Stimulated activated CD8-positive, alpha-beta memory T cell treated with anti-CD3 and anti-CD28 coated beads, Interleukin-4, amount 100 ng/mL, for 24 hours (primary cell): ENCODE measurements at places on chromosomes 6 and 20.
A peak's percentile ranks its signal among the peaks of the same experiment; 100 is the strongest.

GRCh38 chr6:25232479-25232878 lies 46.7 kb upstream of the CARMIL1 start:
- DNase-seq = no peak

GRCh38 chr6:31814677-31815024 lies 432 bp downstream of the HSPA1L start:
- peak; percentile 49 for DNase-seq

DNA sequence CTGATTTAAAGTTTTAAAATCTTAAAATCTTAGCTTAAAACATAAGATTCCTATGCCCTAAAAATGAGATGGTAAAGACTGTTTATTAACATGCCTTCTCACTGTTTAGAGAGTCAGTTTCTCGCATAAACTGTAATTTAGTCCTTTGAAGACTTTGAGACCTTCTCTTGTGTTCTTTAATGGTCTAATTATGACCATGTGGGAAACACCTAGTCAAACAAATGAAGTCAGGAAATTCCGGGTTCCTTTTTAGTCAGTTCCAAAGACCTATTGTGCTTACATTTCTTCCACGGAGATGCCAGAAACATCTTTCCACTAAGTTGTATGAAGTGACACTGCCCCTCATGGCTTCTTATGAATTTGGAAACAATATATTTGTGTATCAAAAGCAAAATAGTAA lies 64.2 kb upstream of the KIF25 start:
- no peak for DNase-seq

GRCh38 chr6:132270726-132271402 lies 130.4 kb downstream of the MOXD1 start:
- DNase-seq = no peak

DNA sequence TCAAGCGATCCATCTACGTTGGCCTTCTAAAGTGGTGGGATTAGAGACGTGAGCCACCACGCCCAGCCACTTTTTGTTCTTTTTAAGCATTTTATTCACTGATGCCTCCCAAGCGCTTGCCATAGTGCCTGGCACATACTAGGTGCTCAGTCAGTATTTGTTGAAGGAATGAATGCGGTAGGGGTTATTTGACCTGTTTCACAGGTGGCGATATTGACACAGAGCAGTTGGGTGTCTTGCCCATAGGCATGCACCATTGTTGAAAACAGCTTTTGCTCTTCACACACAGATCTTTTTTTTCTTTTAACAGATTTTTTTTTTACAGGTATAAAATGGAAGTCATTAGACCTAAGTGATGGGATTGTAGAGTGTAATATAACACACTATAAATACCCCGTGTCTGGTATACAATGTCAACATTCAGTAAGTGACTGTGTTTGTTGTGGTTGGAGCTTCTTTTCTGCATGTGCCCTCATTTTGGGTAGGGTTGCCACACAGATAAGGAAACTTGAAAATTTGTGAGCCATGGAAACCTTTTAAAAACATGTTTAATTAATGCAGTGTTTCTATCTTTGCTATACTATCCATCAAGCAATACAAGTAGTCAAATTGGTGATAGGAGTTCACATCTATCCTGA lies 24.8 kb downstream of the RREB1 start:
- DNase-seq = no peak

GRCh38 chr6:11622156-11622555 lies 84.6 kb downstream of the TMEM170B start:
- no peak for DNase-seq

DNA sequence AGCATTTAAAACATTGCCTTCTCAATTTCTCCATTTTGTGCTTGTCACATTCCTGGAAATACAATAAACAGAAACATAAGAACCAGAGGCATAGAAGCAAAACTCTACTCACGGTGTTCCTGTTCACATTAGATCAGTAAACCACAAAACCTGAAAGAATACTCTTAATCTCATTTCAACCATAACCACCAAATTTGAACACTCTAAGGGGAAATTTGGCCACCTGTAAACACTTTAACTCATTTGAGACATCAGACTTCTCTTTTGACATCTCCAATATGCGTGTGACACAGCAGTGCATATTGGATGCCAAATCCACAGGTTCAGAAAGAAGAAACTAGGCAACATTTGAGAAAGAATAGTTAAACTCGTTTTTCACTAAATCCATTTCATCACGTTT lies 153.8 kb upstream of the IRAK1BP1 start:
- DNase-seq = no peak

- no peak for DNase-seq
These were observed 143.3 kb upstream of the MAP3K7 start for GRCh38 chr6:90730151-90730673.

GRCh38 chr6:107624541-107624940 lies 134.6 kb downstream of the SOBP start:
- DNase-seq = no peak

DNA sequence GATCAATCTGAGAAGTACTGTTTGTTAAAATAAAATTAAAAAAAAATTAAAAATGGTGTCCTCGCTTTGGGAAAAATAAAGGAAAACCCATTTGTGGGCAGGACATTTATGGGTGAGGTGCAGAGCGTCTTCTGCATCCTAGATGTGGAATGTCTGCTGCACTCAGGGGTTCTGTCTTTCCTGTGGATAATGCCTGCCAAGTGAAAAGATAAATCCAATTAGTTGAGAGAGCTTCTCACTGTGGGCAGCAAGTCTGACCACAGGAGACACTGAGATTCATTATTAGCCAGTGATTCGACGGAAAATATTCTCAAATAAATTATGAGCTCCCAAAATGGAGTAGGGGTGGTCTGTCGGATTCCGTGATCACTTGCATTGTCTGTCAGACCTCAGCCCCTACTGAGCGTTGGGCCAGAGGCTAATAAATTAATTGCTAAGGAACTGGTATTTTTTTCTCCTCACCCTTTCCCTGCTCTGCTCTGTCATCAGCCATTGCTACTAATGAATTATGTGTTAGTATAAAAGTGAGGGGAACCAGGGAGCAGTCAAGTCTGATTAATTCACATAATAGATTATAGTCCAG lies 10.0 kb downstream of the GMPR start:
- DNase-seq = no peak

DNA sequence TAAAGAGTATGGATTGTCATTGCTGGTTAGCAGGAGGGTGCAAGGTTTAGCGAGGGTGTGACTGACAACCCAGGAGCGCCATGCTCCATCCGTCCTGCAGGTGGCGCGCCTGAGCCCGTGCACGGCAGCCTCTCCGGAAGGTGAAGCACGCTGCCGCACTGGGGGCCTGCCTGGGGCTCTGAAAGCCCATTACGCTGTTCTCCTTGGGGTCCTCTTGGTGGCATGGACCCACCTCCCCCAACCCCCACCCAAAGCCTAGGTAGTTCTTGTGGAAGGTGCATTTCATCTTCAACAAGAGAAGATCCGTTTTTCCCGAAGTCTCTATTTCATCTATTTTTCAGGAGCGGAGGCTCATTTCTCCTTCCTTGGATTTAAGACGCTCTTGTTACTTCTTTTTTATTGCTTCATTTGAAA lies 197.4 kb upstream of the KCNG1 start:
- DNase-seq = peak; percentile 57

DNA sequence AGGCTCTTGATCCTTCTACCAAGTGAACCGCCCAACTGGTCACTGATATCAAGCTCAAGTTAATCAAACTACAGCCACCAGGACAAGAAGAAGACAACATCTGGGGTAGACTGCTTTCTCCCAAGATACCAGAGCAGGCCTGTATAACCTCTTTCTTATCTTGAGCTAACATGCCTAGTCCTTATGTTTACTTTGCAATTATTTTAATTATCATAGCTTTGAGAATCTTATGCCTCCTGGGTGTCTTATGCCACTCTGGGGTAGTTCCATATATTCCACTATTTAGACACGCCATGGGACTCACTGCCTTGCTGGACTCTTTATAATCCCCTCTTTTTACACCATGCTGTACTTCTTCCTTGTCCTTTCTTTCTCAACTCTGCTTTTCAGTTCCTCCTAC lies 41.5 kb upstream of the ECI2 start:
- DNase-seq = no peak

GRCh38 chr20:35643045-35643444 lies 21.7 kb downstream of the CPNE1 start:
- no peak for DNase-seq

GRCh38 chr20:38393259-38393658 lies 41.9 kb downstream of the SNHG17 start:
- DNase-seq = no peak

GRCh38 chr6:36443471-36444428 lies 950 bp downstream of the KCTD20 start:
- DNase-seq = no peak

DNA sequence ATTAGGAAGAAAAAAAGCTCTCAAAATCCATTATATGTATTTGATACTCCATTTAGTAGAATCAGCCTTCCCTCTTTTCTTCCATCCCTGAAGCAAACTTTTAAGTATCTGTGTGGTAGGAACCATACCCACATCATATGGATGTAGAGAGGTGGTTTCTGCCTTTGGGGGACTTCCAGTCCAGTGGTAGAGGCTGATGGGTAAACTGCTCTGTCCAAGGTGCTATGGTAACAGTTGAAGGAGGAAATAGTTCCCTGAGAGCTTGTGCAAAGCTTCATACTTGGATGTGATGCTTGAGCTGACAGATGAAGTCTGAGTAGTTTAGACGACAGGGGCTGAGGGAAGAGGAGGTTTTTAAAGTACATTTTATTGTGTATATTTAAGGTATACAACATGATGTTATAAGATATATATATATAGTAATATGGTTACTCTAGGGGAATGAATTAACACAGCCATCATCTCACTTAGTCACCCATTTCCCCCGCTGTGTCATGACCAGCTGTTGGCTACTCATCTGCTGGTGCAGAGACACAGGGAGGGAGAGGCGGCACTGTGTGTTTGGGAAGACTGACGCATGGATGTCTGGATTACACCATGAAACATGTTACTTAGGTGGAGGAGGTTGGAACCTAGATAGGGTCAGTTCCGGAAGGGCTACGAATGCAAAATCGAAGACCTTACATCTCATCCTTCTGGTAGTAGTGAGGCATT lies 185.2 kb downstream of the FARS2 start:
- DNase-seq = no peak
